Liver (tissue), 10 donors: ENCODE measurements at places on chromosomes 1 and 21. TPM values are rescaled to one million over a fixed set of nuclear protein-coding genes. Genes with fewer than 3 reads are reported as not detected.

- peak; percentile 57 for DNase-seq
Observed at GRCh38 chr1:94925561-94926125, 1.3 kb downstream of the CNN3 start.

- no peak for DNase-seq
Observed at GRCh38 chr1:30977511-30977910, 69.0 kb upstream of the SDC3 start.

DNA sequence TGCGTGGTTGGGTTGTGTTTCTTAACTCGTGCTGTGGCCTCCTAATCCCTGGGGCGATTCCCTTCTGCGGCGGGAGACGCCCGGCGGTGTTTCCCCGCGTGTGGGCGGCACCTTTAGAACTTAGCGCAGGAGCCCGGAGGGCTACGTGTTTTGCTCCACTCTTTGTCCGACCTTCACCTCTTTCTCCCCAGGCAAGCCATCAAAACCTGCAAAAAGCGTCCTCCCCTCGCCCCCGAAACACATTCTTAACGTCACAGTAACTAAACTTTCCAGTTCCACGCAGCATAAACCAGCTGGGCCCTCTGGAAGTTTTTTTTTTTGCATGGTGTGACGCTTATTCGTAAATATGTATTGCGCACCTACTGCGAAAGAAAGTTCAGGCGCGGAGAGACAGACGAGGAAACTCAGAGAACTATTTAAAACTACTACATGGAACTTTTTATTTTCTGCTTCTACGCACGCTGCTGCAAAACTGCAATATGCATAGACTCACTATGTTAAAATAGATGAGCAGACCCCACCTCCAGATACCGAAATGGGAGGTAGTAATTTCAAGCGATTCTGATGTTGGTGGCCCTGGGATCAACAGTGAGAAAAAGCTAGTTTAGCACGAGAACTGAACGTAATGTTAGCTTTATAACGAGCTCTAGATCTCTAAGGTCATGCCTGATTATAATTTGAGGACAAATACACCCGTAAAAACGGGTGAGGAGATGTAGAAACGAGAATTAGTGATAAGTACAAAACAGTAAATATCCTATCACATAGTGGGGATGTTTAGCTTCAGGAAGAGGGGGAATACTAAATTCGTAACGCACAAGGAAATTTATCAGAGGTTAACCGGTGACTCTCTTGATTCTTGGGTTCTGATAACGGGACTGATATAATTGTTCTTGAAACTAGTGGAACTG lies 920 bp downstream of the MTR start:
- peak; percentile 67 for DNase-seq

DNA sequence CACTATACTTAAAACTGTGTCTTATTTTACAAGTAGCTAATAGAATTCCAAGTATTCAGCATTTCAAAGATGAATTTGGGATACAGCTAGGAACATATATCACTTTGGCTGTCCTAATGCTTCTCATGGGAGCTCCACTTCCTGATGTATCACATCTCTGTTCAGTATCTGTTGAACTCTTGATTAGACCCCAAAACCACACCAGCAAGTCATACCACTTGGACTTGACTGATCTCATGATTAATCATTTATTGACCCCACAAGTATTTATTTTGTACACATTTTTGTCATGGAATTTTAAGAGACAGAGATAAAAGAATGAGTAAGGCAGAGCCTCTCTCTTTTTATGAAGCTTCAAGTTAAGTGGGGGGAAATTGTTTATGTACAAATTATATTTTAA lies 30.0 kb downstream of the TMPRSS15 start:
- DNase-seq, result no peak

- DNase-seq, result peak; percentile 90
Observed at GRCh38 chr1:30778154-30778978, 20.8 kb upstream of the LAPTM5 start.

DNA sequence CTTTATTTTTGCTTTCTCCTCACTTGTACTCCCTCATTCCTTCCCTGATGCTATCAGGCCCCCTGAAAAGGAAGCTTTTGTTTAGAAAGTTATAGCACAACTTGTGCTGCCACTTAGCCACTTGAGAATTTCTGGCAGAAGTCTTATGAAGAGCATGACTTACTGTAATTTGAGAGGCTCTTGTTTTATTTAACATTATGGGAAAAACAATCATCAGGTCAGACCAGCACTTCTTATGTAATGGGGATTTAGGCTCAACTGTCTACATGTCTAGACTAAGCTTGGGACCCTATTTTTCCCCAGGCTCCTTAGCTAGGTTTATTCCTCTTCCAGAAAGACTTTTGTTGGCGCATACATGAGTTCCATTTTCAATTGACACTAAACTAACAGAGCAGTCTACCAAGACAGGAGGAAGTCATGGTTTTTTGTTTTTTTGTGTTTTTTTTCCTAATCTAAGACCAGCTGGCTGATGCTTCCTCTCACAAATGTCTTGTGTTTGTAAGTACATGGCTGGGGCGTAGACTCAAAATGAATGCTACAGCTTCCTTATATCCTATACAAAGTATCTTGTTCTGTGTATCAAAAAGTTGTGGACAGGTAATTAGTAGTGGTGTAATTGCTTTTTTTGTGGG lies 31.5 kb downstream of the TNFSF4 start:
- no peak for DNase-seq

GRCh38 chr1:74362691-74363090 lies 127.5 kb downstream of the TNNI3K start:
- no peak for DNase-seq

- DNase-seq, result peak; percentile 84
Observed at GRCh38 chr1:16187748-16188401, 24.6 kb downstream of the ARHGEF19 start.

DNA sequence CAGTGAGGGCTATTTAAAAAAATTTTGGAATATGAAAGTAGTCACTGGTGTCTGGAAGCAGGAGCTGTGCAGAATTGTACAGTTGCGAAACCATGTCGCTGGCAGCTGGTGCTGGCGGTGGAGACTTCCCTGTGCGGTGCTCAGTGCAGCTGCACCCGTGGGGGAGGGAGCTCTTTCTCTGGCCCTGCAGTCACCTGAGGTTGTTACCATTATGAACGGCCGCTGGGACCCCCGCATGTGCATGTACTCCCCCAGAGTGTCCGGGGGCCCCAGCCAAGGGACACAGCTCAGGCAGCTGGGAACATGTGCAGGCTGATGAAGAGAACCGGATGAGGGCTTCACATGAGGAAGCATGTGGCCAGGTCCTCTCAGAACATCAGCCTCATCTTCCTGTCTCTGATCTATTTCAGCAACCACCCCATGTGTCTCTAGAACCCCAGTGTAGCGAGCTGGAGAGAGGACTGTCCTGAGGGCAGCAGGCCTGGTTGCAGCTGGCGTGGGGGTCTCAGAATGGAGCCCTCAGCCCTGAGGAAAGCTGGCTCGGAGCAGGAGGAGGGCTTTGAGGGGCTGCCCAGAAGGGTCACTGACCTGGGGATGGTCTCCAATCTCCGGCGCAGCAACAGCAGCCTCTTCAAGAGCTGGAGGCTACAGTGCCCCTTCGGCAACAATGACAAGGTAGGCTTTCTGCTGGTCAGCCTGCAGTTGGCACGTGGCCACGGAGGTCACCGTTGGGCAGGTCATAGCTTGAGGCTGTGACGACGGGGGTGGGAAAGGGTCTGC lies at the start of gene TRPM2:
TRPM2 (plus strand) TSS at position 431 of the 780 bp plus-strand sequence; CDS start at position 511, 80 bp downstream.
- DNase-seq, result no peak

GRCh38 chr1:88744142-88744541 lies 60.1 kb downstream of the PKN2 start:
- no peak for DNase-seq

DNA sequence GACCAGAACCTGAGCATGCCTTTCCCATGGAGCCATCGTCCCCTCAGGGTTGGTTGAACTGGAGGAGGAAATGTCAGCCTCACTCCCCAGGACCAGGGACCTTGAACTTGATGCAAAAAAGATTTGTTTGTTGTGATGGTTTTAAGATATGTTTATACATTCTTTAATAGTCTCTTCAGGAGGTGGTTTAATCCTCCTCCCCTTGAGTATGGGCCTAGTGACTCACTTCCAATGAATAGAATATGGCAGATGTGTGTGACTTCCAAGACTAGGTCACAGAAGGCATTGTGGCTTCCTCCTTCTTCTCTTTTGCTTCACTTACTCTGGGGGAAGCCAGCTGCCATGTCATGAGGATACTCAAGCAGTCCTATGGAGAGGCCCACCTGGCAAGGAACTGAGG lies 81.7 kb upstream of the WNT4 start:
- no peak for DNase-seq

- DNase-seq, result no peak
Observed at GRCh38 chr1:53545663-53546408, 86.6 kb downstream of the DMRTB1 start.

DNA sequence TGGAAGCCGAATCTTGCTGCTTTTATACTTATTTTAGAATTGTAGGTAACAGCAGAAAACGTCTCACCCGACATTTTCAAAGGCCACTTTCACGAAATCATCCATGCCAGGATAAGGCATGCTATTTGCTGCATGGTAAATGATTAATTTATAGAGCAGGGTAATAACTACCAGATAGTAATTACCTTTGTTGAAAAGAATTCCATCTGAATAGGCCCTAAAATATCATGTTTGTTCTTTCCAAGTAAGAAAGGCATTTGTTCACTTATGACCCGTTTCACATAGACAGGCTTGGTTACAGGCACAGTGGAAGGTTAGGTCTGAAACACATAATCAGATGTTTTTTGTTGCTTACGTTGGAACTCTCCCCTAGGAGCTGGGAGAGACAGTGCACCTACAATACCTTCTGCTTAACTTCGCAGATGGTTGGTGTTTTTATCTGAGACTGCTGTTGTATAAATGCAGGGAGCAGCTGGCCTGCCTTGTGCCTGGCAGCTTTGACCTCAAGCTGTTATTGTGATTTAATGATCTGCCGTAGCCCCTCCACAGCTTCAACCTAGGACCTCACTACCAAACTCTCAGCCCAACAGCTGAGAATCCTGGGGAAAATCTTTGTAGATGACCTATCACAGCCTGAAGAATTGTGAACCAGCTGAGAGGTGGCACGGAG lies 1.6 kb downstream of the SLC44A3 start:
- DNase-seq, result no peak

GRCh38 chr1:200670242-200671118 lies 773 bp upstream of the DDX59 start:
- no peak for DNase-seq

DNA sequence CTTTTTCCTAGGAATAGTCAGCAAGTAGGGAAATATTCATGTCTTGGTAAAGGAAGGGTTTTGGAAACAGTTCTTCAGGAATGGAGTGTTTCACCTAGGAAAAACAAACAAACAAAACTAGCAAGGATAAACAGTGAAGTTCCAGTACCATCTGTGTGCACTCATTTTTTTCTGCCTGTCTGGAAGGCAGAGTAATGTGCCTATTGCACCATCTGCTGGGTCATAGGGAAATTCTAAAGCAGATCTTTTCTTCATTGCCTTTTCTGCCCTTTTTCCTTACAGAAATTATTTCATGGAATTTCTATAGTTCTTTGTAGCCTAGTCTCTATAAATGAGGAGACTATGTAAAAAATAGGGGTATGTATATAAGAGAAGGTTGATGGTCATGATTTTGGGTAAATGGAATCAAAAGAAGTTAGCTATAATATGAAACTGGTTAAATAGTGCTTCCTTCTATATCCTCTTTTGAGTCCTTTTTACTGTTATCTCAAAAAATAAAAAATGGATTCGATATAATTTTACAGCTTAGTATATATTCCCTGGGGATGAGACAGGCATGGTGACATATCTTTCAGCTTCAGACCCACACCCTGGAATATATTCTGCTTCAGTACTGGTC lies 3.4 kb upstream of the HRNR start:
- no peak for DNase-seq

- DNase-seq, result no peak
Observed at GRCh38 chr1:180922631-180923015, 9.9 kb downstream of the KIAA1614 start.

- no peak for DNase-seq
Observed at GRCh38 chr1:27060891-27061290, 48.2 kb upstream of the TENT5B start.

GRCh38 chr1:155277902-155278688 lies 832 bp downstream of the HCN3 start:
- peak; percentile 76 for DNase-seq

GRCh38 chr1:169110689-169111447 lies 4.4 kb downstream of the ATP1B1 start:
- DNase-seq, result no peak

- no peak for DNase-seq
Observed at GRCh38 chr1:178342745-178343144, 154.0 kb downstream of the CLEC20A start.

- DNase-seq, result no peak
Observed at GRCh38 chr1:34744851-34745250, 10.0 kb upstream of the GJB5 start.

DNA sequence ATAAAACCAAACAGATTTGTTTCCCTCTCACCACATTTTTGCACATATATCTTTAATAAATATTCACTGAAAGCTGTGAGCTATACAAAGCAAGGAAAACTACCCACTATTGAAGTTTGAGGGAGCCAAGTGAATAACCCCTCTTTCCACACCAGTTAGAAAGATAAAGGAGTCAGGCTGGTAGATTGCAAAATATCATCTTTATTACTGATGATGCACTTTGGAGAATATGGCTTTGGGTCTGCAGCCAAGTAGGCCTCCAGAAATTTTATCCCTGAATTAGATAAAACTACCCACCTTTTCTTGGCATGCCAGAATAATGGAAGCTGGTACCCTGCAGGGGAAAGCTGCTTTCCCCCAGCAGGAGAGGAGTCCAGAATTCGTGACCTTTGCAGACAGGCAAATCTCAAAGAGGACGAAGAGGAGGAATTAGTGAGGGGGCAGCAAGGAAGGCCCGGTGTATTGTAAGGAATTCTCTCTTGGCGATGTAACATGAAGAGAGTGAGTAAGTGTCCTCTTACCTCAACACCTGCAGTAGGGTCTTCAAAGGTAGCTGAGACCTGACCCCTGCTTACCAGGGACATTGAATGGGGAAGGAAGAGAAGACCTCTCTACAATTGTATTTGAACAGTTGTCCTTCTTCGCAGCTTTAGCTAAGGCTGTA lies 84.7 kb downstream of the LRRC8D start:
- DNase-seq, result no peak

DNA sequence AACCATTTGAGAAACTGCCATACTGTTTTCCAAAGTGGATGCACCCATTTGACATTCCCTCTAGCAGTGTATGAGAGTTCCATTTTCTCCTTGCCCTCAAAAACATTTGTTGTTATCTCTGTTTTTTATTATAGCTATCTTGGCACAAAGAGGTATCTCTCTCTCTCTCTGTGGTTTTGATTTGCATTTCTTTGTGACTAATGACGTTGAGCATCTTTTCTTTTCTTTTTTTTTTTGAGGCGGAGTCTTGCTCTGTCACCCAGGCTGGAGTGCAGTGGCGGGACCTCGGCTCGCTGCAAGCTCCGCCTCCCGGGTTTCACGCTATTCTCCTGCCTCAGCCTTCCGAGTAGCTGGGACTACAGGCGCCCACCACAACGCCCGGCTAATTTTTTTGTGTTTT lies 17.4 kb upstream of the ZMYM6 start:
- DNase-seq, result no peak

GRCh38 chr1:94012708-94013366 lies 103.6 kb upstream of the GCLM start:
- DNase-seq, result no peak

Gene DUSP23
- total RNA-seq, result 26.6 TPM

Gene RFX5
- total RNA-seq, result 15.6 TPM

Gene UBASH3A
- total RNA-seq, result 0.75 TPM

Gene CACNA1S
- total RNA-seq, result under 0.01 TPM

Gene PTGFR
- total RNA-seq, result 0.33 TPM

Gene IRF6
- 29.3 TPM for total RNA-seq

Gene GNPAT
- 32.0 TPM for total RNA-seq

Gene RSPH1
- 0.09 TPM for total RNA-seq

Gene SLC25A34
- total RNA-seq, result 0.79 TPM

Gene RPE65
- total RNA-seq, result not detected

Gene ARHGEF16
- total RNA-seq, result 5.6 TPM

Gene SPATA17
- 0.08 TPM for total RNA-seq

Gene RAVER2
- total RNA-seq, result 6.7 TPM

Gene C1orf174
- 15.9 TPM for total RNA-seq
